ENCODE measurements at places on chromosomes 12 and 14.

GRCh38 chr14:37932481-37932880, 275.2 kb upstream of the SSTR1 start:
- no peak for DNase-seq

DNA sequence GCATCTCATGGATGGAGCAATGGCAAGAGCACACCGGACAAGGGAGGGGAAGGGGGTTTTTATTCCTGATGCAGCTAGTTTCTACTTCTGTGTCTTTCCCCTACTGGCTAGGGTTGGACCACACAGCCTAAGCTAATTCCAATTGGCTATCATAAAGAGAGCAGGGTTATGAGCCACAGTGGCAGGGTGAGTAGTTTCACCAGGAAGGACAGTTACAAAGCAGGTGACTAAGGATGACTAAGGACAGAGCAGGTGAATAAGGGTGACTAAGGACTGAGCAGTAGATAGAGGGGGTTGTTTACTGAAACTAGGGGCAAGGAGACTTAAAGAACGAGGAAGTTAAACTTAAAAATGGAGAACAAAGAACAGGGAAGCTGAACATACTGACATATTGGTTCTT, 321.4 kb upstream of the SEL1L start:
- no peak for DNase-seq

GRCh38 chr14:93301821-93302447, 30.9 kb downstream of the BTBD7 start:
- DNase-seq, result no peak

- DNase-seq, result no peak
Observed at GRCh38 chr14:93031505-93032315, 84.0 kb downstream of the ITPK1 start.

DNA sequence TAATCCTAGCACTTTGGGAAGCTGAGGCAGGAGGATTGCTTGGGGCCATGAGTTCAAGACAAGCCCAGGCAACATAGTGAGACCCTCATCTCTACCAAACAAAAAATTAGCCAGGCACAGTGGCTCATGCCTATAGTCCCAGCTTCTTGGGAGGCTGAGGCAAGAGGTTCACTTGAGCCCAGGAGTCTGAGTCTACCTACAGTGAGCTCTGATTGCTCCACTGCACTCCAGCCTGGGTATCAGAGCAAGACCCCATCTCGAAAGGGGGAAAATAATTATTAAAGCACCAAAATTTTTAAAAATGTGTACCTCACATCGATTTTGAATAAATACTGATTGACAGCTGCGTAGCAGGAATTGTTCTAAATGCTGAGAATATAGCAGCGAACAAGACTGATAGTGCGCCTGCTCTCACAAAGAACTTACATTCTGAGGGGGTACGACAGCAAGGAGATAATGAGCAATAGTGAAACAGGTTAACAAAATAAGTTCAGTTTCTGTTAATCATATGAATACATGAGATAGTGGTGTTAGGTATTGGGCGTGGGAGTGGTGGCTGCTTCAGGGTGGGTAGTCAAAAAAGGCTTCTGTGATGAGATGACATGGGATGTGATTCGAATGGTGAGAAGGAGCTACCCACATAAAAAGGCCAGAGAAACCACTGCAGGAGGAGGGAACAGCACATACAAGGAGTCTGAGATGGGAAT, 19.6 kb downstream of the HCFC2 start:
- no peak for DNase-seq

DNA sequence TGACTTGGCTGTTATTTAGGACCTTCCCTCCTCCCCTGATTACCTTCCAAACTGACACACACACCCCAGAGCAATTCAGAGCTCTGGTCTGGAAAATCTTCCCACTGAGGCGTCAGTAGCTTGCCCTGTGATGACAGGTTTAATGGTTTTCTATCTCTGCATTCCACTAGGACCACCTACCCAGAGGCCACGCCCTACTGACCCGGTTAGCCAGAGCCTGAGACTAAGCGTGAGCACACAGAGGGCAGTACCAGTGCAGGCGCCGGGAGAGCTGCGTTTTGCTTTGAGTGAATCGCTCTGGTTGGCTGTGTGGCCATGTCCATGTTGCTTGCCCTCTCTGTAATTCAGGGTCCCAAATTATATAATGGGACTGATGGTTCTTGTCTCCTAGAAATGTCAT, 36.2 kb upstream of the ATP2A2 start:
- no peak for DNase-seq

- DNase-seq, result no peak
Observed at GRCh38 chr14:26132061-26132645, 465.7 kb downstream of the NOVA1 start.

DNA sequence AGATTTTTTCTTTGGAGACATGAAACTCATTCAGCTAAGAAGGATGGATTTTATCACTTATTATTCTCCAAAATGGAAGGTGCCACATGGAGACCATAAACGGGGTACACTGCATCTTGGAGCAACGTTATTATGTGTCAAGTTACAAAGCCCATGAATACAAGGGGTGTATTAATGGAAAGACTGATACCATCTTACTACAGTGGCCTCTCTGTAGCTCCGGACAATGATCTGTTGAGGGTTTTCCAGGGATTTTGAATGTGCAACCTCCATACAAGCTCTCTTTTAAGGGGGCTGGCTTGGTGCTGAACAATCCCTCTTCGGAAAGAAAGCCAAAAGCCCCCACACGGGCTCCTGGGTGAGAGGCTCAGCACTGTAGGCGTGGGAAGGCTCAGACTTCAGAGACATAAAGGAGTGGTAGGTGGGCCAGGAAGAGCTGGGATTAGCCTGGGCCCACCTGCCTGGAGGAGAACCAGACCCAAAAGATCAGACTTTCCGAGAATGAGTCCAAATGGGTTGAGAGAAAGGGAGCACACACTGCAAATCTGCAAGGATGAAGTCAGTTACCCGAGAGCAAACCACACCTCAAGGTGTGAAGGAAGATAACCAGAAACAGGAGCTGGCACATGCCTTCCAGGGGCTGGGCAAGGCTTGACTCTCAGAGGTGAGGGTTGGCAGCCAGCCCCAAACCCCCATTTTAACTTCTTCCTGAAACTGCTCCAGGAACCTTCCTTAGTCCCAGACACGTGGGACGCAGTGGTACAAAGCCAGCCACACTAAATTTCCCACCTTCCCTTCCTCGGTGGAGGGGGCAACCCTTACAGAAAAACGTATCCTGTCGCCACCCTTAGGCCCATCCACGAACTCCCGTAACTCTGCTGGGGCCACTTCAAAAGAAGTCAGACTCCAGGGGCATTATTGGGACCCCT, 1.5 kb downstream of the VPS37B start:
- DNase-seq, result no peak

DNA sequence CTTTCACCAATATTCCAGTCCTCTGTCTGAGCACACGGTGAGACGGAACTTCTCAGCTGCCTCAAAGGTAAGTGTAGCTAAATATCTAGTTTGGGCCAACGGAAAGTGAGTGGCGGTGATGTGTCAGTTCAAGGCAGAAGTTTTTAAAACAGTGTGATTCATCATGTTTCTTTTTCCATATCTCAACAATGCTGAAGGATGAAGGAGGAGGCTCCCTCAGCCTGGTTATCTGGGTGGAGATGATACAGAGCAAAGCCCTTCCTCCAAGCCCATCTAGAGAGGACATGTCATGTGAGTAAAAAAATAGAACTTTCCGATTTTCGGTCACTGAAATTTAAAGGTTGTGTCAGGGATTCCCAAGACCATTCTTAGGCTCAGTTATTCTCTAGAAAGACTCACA, 13.1 kb upstream of the ANP32D start:
- DNase-seq, result no peak

DNA sequence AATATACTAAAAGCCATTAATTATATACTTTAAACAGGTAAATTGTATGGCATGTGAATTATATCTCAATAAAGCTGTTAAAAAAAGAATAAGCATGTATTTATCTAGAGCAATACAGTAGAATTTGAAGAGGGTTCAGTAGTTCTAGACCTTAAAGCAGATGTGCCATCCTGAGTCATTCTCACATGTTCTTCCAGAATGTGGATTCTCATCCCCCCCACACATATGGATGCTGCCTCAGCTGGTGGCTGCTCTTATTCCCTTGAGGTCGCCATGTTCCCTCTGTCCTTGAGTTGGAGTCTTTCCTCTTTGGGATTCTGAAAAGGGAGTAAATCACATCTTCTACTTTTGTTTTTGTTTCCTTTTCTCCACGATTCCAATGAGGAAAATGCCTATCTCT, 321.3 kb downstream of the AEBP2 start:
- no peak for DNase-seq

GRCh38 chr14:79967453-79967852, 243.9 kb downstream of the DIO2 start:
- DNase-seq, result no peak

- no peak for DNase-seq
Observed at GRCh38 chr12:106190581-106190980, 51.8 kb upstream of the NUAK1 start.

DNA sequence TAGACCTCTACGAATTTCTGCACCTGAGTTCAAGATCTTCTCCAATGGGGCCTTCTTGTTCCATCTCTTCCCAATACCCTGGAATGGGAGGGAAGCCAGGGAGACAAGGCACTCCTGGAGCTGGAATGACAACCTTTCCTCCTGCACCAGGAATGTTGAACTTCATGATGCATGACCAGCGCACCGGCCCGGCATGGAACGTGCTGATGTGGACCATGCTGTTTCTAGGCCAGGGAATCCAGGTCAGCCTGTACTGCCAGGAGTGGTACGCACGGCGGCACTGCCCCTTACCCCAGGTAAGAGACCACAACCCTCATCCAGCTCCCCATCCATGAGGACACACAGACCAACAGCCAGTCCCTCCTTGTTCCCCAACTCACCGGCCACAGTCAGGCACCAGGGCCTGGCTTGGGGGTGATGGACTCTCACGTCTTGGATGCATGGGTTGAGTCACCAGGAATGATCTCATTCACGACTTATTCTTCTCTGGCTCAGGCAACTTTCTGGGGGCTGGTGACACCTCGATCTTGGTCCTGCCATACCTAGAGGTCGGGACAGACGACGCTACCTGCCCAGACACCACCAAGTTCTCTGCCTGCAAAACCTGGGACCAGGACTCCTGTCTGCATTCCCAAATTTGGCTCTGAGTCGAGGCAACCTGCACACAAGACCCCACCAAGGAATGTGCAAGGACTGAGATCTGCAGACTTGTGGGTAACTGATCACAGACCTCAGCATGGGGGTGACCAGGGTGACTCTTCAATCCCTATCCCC, 20.5 kb downstream of the SOAT2 start:
- no peak for DNase-seq

DNA sequence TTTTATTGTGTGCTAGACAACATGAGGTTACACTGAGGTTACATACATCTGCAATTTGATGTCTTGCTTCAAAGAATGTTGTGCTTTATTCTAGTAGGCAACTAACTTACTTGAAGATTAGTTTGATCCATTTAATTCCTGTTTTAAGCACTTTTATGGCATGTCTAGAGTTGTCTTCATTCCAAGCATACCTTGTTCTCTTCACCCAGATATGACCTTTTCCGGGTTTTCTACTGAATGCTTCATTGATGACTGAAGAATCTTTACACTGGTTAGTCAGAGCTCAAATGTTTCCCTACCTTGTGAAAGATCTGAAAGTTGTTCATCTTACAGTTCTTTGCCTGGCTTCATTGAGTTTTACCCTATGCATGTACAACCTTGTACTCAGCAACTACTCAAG, 274.0 kb upstream of the KITLG start:
- no peak for DNase-seq

- DNase-seq, result no peak
Observed at GRCh38 chr14:43640718-43641267, 866.3 kb downstream of the FSCB start.
